Cortex of kidney (tissue), 1 donor: ENCODE measurements at places on chromosomes 2 and 18.

GRCh38 chr18:48777744-48778116 lies 173.0 kb downstream of the SMAD7 start:
- no peak for DNase-seq

- DNase-seq = no peak
Measured at GRCh38 chr2:218821605-218822211, 9.9 kb downstream of the PRKAG3 start.

DNA sequence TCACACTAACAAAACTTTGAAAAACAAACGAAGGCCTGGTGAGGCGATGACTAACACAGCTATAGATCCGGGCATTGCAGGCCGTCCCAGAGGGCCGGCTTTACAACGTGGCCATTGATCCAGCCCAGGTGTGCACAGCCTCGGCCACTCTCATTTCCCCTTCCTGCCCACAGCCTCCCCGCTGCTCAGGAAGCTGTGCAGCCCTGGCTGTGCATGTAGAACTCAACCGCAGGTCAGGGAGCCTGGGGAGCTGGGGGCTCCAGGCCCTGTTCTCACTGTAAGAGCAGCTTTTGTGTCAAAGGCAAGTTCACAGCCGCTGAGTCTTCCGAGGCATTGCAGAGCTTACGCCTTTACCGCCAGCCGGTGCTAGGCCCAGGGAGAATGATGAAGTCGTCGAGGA lies 87.2 kb downstream of the LONRF2 start:
- no peak for DNase-seq

GRCh38 chr2:165621086-165621560 lies 151.6 kb downstream of the CSRNP3 start:
- DNase-seq = no peak

DNA sequence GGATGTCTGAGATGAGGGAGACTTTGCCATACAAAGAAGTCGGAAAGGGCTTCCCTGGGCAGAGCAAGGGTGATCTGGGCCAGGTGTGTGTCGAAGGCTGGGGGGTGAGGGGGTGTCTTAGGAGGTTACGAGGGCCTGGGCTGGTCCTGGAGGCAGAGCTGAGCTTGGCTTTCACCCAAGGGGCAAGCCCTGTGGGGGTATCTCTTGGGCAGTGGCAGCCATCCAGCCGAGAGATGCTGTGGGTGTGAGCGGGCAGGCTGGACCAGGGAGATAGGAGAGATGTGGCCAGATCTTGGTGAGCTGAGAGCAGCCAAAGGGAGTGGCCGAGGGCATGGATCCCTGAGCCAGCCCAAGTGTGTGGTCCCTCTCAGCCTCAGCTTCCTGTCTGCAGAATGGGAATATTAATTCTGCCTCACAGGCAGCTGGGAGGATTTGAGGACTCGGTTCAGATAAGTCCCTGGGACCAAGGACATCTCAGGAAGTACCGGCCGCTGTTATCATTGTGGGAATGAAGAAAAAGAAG lies 33.0 kb downstream of the MAL start:
- DNase-seq = no peak

DNA sequence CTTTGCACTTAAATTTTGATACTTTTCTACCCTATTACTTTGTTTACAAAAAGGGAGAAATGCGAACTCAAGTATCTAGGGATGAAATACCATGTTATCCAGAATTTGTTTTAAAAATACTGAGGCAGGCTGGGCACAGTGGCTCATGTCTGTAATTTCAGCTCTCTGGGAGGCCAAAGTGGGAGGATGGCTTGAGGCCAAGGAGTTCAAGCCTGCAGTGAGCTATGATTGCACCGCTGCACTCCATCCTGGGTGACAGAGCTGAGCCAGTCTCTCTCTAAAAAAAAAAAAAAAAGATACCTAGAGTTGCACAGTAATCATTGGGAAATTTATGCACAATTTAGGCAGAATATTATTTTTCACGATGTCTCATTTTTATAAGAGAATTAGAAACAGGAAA lies 12.4 kb upstream of the VAPA start:
- DNase-seq = no peak

- no peak for DNase-seq
Measured at GRCh38 chr2:64581018-64581417, 56.9 kb downstream of the AFTPH start.

- no peak for DNase-seq
Measured at GRCh38 chr2:7570247-7570646, 653.0 kb downstream of the RNF144A start.

DNA sequence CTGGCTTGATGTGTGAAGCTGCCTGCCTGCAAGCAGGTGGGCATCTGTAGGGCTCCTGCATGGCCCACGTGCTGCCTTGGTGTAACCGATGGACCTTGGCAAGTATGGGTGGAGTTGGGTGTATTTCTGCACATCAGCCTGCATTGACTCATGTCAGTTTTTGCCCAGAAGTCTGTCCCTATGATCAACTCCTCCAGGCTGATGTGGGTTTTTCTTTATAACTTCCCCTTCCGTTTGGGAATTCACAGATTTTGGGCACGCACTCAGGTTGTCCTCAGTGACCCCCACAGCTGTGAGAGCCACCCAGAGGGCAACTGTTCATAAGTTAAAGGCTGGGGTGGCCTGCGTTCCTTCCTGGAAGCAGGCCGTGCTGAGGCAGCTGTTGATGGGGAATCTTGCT lies 123.3 kb downstream of the NCK2 start:
- DNase-seq = no peak

DNA sequence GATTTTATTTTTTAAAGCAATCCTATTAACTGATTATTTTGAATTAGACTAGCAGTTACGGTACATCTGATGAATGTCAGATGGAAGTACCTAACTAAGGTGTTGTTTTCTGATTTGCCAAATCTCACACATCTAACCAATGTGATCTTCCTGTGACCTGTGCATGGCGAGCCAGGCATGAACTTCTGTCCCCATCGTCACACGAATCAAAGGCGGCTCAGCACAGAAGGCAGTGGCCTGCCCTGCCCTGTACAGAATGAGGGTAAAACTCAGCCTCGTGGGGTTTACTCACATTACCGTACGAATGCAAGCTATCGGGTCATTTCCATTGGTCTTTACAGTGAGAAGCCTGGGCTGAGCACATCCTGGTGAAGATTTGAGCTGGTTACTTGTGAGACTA lies 87.3 kb downstream of the WDSUB1 start:
- DNase-seq = no peak

- DNase-seq = no peak
Measured at GRCh38 chr2:235405612-235406361, 88.1 kb upstream of the AGAP1 start.

DNA sequence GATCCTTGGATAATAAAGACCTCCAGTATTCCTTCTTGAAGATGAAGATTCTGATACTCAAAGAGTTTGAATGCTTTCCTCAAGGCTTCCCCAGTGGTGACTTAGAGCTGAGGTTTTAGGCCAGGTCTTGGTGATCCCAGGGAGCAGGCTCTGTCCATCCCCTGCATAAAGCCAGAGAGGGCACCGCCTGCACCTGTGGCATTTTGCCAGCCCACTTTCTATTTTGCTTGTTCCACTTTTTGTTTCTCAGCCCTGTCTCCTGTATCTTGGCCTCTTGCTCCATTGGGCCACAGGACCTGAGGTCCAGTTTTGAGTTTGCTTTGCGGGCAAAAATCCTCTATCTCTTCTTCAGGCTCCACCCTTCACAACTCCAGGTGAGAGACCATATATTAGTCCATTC lies 6.7 kb upstream of the SCYGR1 start:
- DNase-seq = no peak

DNA sequence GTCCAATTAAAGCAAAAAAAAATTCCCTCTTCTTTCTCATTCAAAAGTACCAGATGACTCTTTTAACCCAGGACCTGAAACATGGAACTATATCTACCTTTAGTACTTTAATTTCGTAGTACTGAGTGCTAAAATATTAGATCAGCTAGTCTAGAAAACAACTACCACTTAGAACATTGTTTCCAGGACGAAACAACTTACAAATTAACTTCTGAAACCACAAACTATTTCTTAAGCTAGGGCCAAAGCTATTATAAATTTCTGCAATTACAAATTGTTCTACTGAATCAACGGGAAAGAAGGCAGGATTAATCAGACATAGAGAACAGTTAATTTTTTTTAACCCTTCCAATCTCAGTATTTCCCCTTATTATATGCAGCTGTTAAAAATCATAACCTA lies 39.9 kb downstream of the DARS1 start:
- no peak for DNase-seq

- DNase-seq = no peak
Measured at GRCh38 chr2:171327043-171327496, 106.7 kb downstream of the METTL8 start.

DNA sequence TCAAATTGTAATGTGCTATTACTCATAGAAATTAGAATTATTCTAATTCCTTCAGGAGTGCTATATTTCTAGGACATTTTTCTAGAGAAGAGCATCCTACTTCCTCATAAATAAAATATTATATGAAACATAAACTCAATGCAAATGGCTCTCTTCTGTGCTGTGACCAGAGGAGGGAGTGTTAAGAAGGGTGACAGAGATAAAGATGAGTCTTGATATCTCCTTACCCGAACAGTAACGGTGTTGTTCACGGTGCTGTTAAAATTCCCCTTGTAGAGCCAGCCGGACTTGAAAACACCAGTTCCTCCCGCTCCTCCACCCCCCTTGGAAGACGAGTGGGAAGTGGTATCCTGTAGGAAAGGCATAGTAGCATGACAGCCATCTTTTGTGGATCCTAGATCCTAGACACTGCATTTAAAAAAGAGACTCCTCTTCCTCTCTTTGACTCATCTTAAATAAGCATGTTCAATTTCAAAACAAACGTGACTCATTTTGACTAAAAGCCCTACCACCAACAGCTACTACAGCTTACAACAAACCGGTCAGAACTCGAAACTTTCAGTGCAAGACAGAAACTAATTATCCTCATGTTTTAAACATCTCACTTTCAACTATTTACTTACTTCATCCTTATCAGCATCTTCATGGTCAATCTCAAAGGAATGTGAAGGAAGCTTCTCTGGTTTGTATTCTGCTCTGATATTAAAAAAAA lies 156.3 kb downstream of the DOCK10 start:
- no peak for DNase-seq

- no peak for DNase-seq
Measured at GRCh38 chr2:204643326-204643725, 98.1 kb downstream of the PARD3B start.

GRCh38 chr2:47803770-47804169 lies 20.8 kb downstream of the MSH6 start:
- no peak for DNase-seq

- no peak for DNase-seq
Measured at GRCh38 chr2:43312755-43313641, 86.6 kb upstream of the ZFP36L2 start.

DNA sequence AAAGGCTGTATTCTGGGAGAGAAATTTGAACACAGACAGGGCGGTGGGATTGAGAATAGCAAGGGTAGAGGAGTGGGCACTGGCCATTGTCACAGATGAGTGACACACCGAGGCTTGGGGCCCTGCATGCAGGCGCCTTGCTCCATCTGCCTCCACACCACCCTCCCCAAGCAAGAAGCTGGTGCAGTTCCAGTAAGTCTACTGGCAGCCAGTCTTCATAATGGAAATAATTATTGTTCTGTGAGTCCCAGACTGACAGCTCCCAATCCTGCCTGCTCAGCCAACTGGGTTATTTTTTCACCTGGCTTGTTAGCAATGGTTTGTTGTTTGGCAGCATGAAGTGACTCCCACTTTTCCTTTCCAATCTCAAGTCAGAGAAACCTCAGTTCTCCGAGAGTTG lies 13.0 kb downstream of the TTC32 start:
- no peak for DNase-seq

DNA sequence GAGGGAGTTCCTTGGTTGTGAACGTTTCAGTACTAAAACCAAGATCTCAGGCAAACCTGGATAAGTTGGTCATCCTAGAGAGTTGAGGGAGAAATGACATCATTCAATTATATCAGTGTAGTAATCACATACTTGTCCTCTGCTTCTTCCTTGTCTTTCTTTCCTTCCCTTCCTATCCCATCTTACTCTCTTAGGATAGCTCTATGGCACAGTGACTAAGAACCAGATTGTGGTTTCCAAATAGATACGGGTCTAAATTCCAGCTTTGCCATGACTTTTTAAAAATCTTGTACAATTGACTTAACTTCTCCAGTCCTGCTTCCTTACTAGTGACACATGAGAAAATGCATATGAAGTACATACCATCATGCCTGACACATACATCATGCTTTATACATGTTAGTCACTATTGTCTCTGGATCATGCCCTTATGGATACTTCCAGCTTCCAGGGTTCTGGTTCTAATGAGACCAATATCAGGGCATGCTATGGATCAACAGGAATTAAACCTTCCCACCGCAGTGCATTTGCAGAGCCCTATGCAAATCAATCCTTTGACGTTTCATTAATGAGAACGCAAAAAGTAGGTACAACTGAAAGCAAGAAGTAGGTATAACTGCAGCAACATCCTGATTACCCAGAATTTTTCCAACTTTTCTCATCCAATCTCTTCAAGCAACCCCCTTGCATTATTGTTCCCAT lies 168.0 kb upstream of the KLF7 start:
- no peak for DNase-seq

- no peak for DNase-seq
Measured at GRCh38 chr2:71277536-71278103, 50.7 kb upstream of the PAIP2B start.

- DNase-seq = no peak
Measured at GRCh38 chr18:48804856-48805610, 145.7 kb downstream of the SMAD7 start.

DNA sequence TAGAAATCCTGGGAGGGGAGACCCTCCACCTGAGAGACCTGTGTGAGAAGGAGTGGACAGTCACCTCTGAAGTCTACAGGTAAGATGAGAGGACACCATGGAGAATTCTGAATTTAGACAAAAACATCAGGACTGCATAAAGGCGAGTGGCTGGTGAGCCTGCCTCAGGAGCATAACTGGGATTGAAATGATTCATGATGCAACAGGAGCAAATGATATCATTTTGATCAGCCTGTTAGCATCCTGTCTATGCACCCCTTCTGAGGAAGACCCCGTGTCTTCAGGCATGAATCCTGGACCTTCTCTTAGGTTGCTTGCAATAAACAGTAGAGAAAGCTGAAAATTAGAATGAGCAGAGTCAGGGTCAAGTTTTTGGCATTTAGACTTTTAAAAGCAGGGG lies 245.8 kb downstream of the ETAA1 start:
- no peak for DNase-seq

DNA sequence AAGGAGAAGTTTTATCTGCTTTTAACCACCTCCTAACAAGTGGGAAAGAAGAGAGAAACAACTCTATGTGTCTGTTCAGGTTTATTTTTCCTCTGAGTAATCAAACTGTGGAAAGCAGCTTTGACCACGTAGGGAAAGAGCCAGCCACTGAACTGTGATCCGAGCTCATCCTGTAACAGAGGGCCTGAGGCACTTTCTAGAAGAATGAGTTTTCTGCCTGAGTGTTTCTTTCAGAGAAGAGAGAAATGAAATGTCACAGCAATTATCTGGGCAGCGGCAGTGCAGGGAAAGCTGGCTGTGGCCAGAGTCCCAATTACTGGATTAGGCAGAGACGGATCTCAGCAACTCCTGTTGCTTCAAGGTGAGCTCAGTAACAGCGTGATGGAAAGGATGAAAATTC lies 151.9 kb downstream of the CD226 start:
- no peak for DNase-seq

GRCh38 chr2:240985881-240986786 lies 12.3 kb upstream of the SNED1 start:
- DNase-seq = no peak
